Activated CD8-positive, alpha-beta T cell treated with anti-CD3 and anti-CD28 coated beads, Interleukin-2, amount 10 ng/mL, durations not matched to agents 7 days and 5 days (primary cell): ENCODE measurements at places on chromosomes 7 and 10. TPM values are rescaled to one million over a fixed set of nuclear protein-coding genes. Genes with fewer than 3 reads are reported as not detected.
A peak's percentile ranks its signal among the peaks of the same experiment; 100 is the strongest.

GRCh38 chr7:21944616-21945453 is 864 bp downstream of the CDCA7L start:
- H3K27me3 ChIP-seq = peaks cover 5% of the 10 kb centered on the region
- DNase-seq = peak; percentile 62
- H3K27ac ChIP-seq = peak overlapping the region; percentile 93

Gene ERVW-1
- not detected for total RNA-seq

Gene LBX1
- not detected for total RNA-seq

- H3K27me3 ChIP-seq = no peaks in the 10 kb centered on the region
- H3K4me1 ChIP-seq = no peaks in the 10 kb centered on the region
- H3K36me3 ChIP-seq = no peaks in the 10 kb centered on the region
- H3K27ac ChIP-seq = no peak overlapping the region
Observed at GRCh38 chr7:141891336-141891735, 24.9 kb upstream of the OR9A4 start.

GRCh38 chr10:63758080-63758479 is 236.9 kb downstream of the REEP3 start:
- H3K4me3 ChIP-seq = no peak overlapping the region
- H3K27ac ChIP-seq = no peak overlapping the region
- H3K4me1 ChIP-seq = no peaks in the 10 kb centered on the region
- DNase-seq = no peak
- no peaks in the 10 kb centered on the region for H3K36me3 ChIP-seq
- peaks cover 25% of the 10 kb centered on the region for H3K27me3 ChIP-seq

GRCh38 chr10:80461208-80462183 is 7.4 kb downstream of the TSPAN14 start:
- H3K27ac ChIP-seq = peak overlapping the region; percentile 90
- H3K27me3 ChIP-seq = no peaks in the 10 kb centered on the region
- peaks cover 98% of the 10 kb centered on the region for H3K4me1 ChIP-seq
- DNase-seq = no peak

Gene REPIN1
- 40.9 TPM for total RNA-seq

Gene VPS26A
- total RNA-seq = 61.9 TPM

GRCh38 chr7:14420768-14421167 is 431.3 kb upstream of the ETV1 start:
- H3K27ac ChIP-seq = no peak overlapping the region
- H3K4me3 ChIP-seq = no peak overlapping the region
- DNase-seq = no peak
- no peaks in the 10 kb centered on the region for H3K27me3 ChIP-seq
- no peaks in the 10 kb centered on the region for H3K4me1 ChIP-seq
- no peaks in the 10 kb centered on the region for H3K36me3 ChIP-seq

Gene OR6V1
- not detected for total RNA-seq

DNA sequence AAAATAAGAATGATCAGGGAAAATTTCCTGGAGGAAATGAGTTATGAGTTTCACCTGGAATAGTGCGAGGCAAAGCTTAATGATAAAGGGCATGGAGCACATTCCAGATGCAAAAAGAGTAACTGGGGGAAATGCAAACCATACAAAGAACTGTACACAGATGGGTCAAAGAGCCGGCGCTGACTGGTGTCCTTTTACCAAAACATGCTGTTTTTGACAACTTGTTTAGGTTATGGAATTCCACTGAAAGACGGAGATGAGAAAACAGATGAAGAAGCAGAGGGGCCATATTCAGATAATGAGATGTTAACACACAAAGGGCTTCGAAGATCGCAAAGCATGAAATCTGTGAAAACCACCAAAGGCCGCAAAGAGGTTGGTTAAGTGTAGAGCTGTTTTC is 98.2 kb downstream of the REEP3 start:
- no peaks in the 10 kb centered on the region for H3K27me3 ChIP-seq
- H3K36me3 ChIP-seq = peaks cover 4% of the 10 kb centered on the region
- no peak for DNase-seq
- no peak overlapping the region for H3K27ac ChIP-seq

- no peak for DNase-seq
- H3K36me3 ChIP-seq = no peaks in the 10 kb centered on the region
- H3K27ac ChIP-seq = no peak overlapping the region
- H3K27me3 ChIP-seq = no peaks in the 10 kb centered on the region
- no peaks in the 10 kb centered on the region for H3K4me1 ChIP-seq
Observed at GRCh38 chr10:58919927-58920654, 256.4 kb upstream of the PHYHIPL start.

- no peaks in the 10 kb centered on the region for H3K27me3 ChIP-seq
- no peak overlapping the region for H3K27ac ChIP-seq
- H3K4me3 ChIP-seq = peak overlapping the region; percentile 22
- peaks cover 26% of the 10 kb centered on the region for H3K4me1 ChIP-seq
- peaks cover 2% of the 10 kb centered on the region for H3K36me3 ChIP-seq
Observed at GRCh38 chr7:129828989-129829736, 123.6 kb downstream of the UBE2H start.

DNA sequence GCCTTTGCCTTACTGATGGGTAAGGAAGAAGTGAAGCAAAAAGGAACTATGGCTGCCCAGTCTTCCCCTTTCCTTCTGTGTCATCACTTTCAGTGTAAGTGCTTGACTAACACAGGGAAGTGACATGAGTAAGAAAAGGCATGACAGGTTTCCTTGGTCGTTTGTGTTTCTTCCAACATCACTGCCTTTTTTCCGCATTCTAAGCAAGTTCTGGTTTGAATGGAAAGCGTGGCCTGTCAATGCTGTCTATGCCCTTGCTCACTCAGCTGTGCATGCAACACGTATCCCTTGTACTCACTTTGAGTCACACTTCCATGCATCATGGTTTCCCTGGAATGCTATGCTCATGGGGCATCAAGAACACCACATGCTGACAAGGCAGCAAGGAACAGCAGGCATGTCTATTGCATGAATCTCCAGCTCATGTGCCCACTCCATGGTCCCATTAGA is 111.8 kb downstream of the OAT start:
- no peak overlapping the region for H3K4me3 ChIP-seq
- H3K27ac ChIP-seq = no peak overlapping the region
- no peaks in the 10 kb centered on the region for H3K4me1 ChIP-seq
- no peak for DNase-seq

DNA sequence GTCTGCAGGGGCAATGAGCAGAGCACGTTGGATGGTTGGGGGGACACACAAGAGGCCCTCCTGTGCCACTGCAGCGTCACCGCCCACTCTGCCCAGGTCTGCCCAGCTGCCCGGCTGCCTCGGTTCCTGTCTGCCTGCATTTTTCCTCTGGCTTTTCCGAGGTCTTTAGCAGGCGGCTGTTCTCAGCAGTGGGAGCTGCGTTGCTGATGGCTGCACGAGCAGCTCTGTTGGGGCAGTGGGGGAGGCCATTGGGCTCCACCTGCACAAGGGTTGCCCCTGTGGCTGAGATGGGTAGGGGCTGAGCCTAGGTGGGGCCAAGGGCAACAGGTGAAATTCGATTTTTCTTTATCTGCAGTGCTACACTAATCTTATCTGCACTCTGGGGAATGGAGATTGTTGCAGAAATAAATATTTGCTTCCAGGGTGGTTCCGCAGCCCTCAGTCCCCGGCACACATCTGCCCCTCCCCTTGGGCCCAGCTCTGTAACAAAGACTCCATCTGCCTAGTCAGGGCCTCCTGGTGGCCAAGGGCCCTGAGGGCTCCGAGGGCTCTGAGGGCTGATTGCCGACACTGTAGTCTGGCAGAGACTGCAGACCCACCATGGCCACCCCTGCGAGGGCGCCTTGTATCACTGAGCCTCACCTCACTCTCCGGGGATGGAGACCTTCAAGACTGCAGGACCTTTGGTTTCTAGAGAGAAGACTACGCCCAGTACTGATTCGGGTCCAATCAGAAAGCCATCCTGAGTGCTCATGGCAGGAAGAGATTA is 141.7 kb upstream of the SHH start:
- H3K4me3 ChIP-seq = no peak overlapping the region
- no peaks in the 10 kb centered on the region for H3K36me3 ChIP-seq
- H3K27me3 ChIP-seq = peaks cover 1% of the 10 kb centered on the region
- no peak for DNase-seq
- peaks cover 6% of the 10 kb centered on the region for H3K4me1 ChIP-seq
- H3K27ac ChIP-seq = no peak overlapping the region

- H3K36me3 ChIP-seq = peaks cover 19% of the 10 kb centered on the region
- DNase-seq = no peak
- H3K4me1 ChIP-seq = peaks cover under 1% of the 10 kb centered on the region
- H3K27me3 ChIP-seq = no peaks in the 10 kb centered on the region
- no peak overlapping the region for H3K27ac ChIP-seq
Observed at GRCh38 chr10:50461834-50462233, 161.9 kb downstream of the SGMS1 start.

DNA sequence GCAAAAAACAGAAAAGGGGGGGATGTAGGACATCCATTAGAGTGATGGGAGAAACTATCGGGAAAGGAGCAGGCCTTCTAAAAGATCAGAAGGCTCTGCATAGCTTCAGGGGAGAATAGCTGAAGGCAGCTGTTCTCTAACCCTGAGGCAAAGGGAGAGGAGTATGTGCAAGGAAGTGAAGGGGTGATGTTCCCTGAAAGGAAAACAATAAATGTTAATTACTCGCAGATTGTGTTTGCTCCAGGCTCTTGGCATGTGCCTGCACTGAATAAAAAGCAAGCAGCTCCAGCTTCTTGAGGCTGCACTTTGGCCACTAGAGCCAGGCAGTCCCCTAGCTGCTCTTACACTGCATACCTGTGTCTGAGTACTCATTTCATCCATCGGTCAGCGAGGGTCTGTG is 14.4 kb upstream of the STARD3NL start:
- H3K4me1 ChIP-seq = peaks cover 2% of the 10 kb centered on the region
- no peaks in the 10 kb centered on the region for H3K36me3 ChIP-seq
- H3K27ac ChIP-seq = no peak overlapping the region
- H3K27me3 ChIP-seq = peaks cover 17% of the 10 kb centered on the region
- H3K4me3 ChIP-seq = no peak overlapping the region
- DNase-seq = no peak

- H3K4me1 ChIP-seq = no peaks in the 10 kb centered on the region
- no peak overlapping the region for H3K27ac ChIP-seq
- H3K27me3 ChIP-seq = peaks cover 11% of the 10 kb centered on the region
- no peak for DNase-seq
- H3K4me3 ChIP-seq = no peak overlapping the region
- no peaks in the 10 kb centered on the region for H3K36me3 ChIP-seq
Observed at GRCh38 chr10:1372212-1372611, 316.0 kb downstream of the WDR37 start.

DNA sequence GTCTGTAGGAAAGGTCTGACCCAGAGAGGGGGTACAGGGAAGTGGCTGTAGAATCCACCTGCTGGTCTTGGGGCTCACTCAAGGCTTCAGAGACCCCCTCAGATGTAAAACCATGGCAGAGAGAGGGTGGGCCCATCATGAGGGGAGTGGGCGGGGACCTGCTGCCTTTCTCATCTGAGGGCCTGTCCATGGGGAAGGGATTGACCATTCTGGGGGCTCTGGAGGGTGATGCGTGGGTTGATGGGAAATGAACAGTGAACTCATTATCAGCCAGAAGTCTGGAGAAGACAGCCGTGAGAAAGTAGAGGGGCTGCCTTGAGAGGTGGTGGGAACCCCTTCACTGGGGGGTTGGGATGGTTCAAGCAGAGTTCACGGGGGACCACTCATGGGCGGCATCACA is 66.8 kb downstream of the MINDY4 start:
- H3K4me3 ChIP-seq = no peak overlapping the region
- H3K4me1 ChIP-seq = no peaks in the 10 kb centered on the region
- H3K27ac ChIP-seq = no peak overlapping the region

DNA sequence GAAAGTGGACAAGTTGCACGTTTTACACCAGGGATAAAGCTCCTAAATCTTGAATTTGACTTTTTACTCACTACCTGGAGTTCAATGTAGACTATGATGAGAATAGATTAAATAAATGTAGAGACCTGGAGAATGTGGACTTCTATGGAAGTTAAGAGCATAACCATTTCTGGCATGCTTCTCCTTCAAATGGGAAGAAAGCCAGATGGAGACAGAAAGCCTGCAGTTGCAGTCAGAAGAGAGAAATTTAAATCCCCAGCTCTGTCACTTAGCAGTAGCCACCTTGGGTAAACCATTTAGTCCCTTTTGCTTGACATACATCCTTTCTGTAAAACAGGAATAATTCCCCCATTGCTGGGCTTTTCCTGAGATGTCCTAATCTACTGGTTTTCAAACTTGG is 355.3 kb upstream of the AUTS2 start:
- H3K36me3 ChIP-seq = no peaks in the 10 kb centered on the region
- no peaks in the 10 kb centered on the region for H3K4me1 ChIP-seq
- no peak overlapping the region for H3K27ac ChIP-seq
- no peaks in the 10 kb centered on the region for H3K27me3 ChIP-seq

GRCh38 chr10:33381451-33382215 is 47.2 kb upstream of the NRP1 start:
- no peaks in the 10 kb centered on the region for H3K4me1 ChIP-seq
- no peak overlapping the region for H3K27ac ChIP-seq
- H3K4me3 ChIP-seq = no peak overlapping the region
- no peak for DNase-seq

- H3K36me3 ChIP-seq = no peaks in the 10 kb centered on the region
- no peak for DNase-seq
- H3K4me3 ChIP-seq = no peak overlapping the region
- H3K4me1 ChIP-seq = no peaks in the 10 kb centered on the region
- no peak overlapping the region for H3K27ac ChIP-seq
- H3K27me3 ChIP-seq = no peaks in the 10 kb centered on the region
Observed at GRCh38 chr10:58651040-58651439, 138.4 kb downstream of the BICC1 start.

Gene ETV1
- total RNA-seq = 0.31 TPM

DNA sequence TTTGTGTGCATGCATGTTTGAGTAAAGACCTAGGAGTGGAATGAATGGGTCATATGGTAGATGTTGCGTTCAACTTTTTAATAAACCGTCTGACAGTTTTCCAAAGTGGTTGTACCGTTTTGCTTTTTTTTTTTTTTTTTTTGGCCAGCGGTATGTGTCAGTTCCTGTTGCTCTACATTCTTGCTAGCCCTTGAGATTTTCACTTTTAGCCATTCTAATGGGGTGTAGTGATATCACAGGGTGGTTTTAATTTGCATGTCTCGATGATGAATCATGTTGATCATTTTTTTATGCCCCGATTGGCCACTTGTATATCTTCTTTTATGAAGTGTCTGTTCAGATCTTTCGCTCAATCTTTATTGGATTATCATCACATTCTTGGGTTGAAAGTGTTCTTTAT is 320.7 kb downstream of the CAMK1D start:
- no peaks in the 10 kb centered on the region for H3K36me3 ChIP-seq
- H3K4me3 ChIP-seq = no peak overlapping the region
- no peaks in the 10 kb centered on the region for H3K4me1 ChIP-seq
- no peak overlapping the region for H3K27ac ChIP-seq
- no peaks in the 10 kb centered on the region for H3K27me3 ChIP-seq

Gene FAM25A
- total RNA-seq = not detected

GRCh38 chr7:44633254-44634186 is 27.1 kb downstream of the OGDH start:
- peaks cover 94% of the 10 kb centered on the region for H3K4me1 ChIP-seq
- peak overlapping the region; percentile 89 for H3K27ac ChIP-seq
- H3K36me3 ChIP-seq = peaks cover 67% of the 10 kb centered on the region

DNA sequence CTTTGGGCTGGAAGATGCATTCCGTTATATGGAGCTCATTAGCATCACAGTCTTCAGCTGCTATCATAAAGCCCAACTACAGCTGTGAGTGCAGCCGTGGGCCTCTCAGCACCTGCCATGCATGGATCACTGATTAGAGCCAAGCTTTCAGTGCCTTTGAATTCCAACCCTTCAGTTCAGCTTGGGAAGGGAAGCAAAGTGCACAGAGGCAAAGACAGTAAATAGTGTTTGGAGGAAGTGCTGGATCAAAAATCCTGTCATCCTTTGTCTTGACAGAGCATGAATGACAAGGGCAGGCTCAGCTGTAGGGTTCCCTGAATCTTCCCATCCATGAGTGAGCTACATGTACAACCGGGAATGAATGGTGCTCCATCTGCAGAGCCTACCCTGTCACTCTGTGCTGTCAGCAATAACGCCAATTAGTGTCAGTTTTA is 153.7 kb downstream of the DNAJB9 start:
- no peaks in the 10 kb centered on the region for H3K36me3 ChIP-seq
- no peaks in the 10 kb centered on the region for H3K27me3 ChIP-seq
- no peak for DNase-seq
- no peaks in the 10 kb centered on the region for H3K4me1 ChIP-seq
